Activated CD8-positive, alpha-beta memory T cell treated with anti-CD3 and anti-CD28 coated beads for 4 hours (primary cell): ENCODE measurements at places on chromosomes 5 and 9.

GRCh38 chr5:73351593-73351992 lies 97.0 kb downstream of the FOXD1 start:
- DNase-seq, result no peak

- DNase-seq, result no peak
These were observed 116.5 kb downstream of the PDE4D start for GRCh38 chr5:59777028-59777427.

DNA sequence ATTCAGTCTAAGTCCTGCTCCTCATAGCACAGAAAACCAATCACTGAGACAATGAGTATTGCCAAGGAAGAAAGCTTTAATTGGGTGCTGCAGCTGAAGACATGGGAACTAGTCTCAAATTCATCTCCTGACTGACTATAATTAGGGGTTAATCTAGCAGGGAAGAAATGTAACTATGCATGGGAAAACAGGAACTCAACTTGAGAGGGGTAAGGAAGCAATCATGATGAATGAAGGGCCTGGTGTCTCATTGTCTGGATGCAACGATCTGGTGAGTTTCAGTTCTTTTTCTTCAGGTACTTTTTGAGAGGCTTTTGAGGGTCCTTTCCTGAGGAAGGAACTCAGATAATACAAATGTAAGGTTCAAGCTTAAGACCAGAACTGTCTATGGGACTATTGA lies 24.0 kb upstream of the OCLN start:
- DNase-seq, result no peak

- peak; percentile 80 for DNase-seq
These were observed 12.1 kb downstream of the OR2V2 start for GRCh38 chr5:181159286-181160151.

- DNase-seq, result no peak
These were observed 70.4 kb downstream of the ARHGAP26 start for GRCh38 chr5:142840575-142840974.

GRCh38 chr5:120464627-120465435 lies 731 bp downstream of the PRR16 start:
- no peak for DNase-seq

- DNase-seq, result no peak
These were observed 734.1 kb upstream of the WWC1 start for GRCh38 chr5:167557359-167557758.

- DNase-seq, result no peak
These were observed 74.8 kb downstream of the SLF1 start for GRCh38 chr5:94693043-94693822.

- no peak for DNase-seq
These were observed 73.5 kb upstream of the GALNT10 start for GRCh38 chr5:154117050-154117449.

- no peak for DNase-seq
These were observed 36.0 kb downstream of the BNIP1 start for GRCh38 chr5:173180331-173180730.

DNA sequence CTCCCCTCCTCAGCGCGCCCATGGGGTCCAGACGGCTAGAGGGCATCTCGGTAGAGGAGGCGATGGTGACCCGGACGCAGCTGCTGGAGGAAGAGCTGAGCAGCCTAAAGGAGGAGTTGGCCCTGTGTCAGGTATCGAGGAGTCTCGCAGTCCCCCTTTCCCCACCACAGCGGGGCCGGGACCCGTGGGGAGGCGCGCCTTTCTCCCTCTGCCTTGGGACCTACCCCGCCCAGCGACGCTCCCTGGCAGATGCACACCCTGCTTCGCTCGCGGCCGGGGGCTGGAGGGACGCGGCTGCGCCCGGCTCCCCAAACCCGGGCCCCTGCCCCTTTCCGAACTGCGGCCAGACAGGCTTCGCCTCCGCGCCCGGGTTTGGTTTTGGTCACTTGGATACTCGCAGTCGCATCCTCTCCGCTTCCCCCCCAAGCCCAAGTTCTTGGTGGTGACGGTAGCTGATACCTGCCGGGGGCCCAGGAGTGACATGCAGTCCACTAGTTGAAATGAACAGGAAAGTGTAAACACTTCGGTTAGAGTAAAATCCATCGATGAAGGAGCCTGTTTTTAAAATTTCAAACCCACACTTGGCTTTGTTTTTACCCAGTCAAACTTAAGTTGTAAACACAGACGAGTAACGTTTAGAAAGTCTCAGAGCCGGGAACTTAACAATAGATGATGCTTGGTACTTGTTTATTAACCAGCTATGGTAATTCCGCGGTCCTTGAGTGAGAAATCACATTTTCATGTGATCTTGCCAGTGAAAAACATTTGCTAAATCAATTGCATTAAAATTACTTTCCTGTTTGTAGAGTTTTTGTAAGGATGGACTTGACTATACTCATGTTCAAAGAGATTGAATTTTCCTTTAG lies 688 bp downstream of the CNTLN start:
- no peak for DNase-seq

- DNase-seq, result no peak
These were observed 4.8 kb upstream of the PLGRKT start for GRCh38 chr9:5442400-5443011.

- DNase-seq, result no peak
These were observed 49.3 kb downstream of the FAM169A start for GRCh38 chr5:74816875-74817274.

DNA sequence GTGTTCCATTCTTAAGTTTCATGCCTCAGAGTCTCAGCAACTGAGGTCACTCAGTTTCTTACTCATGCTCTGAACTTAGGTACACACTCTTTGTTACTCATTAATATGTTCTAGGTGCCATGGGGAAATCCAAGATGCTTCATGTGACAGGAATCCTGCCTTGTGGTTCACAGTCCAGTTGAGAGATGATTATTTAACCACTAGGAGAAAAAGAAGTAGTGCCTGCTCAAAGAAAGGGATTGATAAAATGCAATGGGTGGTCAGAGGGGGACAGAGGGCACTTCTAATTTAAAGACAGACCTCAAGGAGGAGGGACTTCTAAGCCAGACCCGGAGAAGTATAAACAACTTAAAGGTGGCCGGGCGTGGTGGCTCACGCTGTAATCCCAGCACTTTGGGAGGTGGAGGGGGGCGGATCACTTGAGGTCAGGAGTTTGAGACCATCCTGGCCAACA lies 69.0 kb downstream of the UGCG start:
- no peak for DNase-seq

GRCh38 chr5:74166064-74166463 lies 474.5 kb downstream of the ENC1 start:
- no peak for DNase-seq

DNA sequence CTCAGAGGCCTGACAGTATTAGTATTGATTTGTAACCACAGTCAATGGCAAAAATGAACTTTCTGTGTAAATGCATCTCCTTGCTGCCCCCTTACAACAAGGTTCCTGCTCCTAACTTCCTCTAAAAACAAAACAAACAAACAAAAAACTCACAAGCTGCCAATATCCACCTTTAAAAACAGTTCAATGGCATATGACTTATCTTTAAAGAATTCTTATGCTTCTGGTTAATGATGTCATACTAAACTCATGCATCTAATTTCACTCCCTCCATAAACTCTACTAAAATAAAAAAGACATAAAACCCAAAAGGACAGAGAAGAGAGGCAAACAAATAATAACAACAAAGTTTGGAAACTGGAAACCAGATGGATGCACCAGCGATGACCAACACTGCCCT lies 9.0 kb upstream of the OR1N1 start:
- no peak for DNase-seq

DNA sequence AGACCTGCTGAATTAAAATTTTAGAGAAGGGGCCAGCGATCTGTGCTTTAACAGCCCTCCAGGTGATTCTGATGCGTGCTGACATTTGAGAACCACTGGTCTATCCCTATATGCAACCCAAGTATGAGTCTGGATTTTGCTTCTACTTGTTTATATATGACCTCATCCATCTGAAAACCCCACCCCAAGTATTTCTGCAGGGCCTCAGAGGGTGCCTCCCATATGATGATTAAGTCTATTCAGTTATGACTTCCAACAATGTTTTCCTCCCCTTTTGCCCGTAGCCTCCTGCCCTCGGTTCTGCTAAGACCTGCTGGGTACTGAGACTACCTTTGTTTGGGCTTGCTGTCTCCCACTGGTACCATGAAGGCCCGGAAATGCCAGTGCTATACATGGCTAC lies 376.0 kb upstream of the SMARCA2 start:
- DNase-seq, result no peak

DNA sequence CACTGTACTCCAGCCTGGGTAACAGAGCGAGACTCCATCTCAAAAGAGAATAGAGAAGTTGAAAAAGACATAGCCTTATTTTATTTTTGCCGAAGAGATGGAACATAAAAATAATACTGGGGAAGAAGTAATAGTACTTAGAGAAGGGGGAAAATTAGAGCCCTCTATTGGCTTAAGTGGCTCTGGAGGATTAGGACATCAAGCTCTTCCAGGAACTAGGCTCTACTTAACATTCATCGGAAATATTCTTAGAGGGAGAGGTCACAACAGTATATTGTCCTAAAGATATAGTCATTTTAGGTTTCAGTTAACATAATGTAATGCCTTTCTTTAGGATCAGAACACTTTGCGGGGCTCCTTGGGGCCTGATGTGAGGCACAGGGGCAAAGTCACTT lies 86.0 kb upstream of the PLPP1 start:
- DNase-seq, result no peak

DNA sequence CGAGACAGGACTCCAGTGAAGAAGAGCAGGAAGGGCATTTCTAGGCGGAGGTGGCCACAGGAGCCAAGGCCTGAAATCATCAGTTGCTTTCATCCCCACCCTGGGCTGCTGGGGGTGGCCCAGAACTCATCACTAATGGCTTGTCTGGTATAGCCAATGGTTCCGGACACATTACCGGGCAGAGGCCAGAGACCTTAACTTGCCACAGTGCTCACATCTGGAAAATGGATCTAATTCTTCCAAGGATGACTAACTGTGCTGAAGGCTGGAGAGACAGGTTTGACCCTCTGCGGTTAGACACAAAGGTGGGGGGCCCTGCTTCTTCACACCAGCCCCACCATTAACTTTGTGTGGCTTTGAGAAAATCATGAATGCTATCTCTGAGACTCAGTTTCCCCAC lies 6.2 kb upstream of the COL27A1 start:
- no peak for DNase-seq

- no peak for DNase-seq
These were observed 5.5 kb downstream of the B4GALT1 start for GRCh38 chr9:33161589-33162132.
